ENCODE measurements at places on chromosomes 4 and X.

- no peak for DNase-seq
Measured at GRCh38 chrX:721354-721753, 90.8 kb downstream of the SHOX start.

- DNase-seq, result no peak
Measured at GRCh38 chr4:154983714-154984113, 202.6 kb downstream of the RBM46 start.

GRCh38 chr4:174930895-174931294 is 12.7 kb downstream of the ADAM29 start:
- DNase-seq, result no peak

- no peak for DNase-seq
Measured at GRCh38 chr4:71187404-71188155, 151.2 kb upstream of the SLC4A4 start.

GRCh38 chrX:2374086-2374485 is 126.7 kb downstream of the DHRSX start:
- DNase-seq, result no peak

GRCh38 chrX:39556056-39556455 is 541.7 kb downstream of the BCOR start:
- no peak for DNase-seq

DNA sequence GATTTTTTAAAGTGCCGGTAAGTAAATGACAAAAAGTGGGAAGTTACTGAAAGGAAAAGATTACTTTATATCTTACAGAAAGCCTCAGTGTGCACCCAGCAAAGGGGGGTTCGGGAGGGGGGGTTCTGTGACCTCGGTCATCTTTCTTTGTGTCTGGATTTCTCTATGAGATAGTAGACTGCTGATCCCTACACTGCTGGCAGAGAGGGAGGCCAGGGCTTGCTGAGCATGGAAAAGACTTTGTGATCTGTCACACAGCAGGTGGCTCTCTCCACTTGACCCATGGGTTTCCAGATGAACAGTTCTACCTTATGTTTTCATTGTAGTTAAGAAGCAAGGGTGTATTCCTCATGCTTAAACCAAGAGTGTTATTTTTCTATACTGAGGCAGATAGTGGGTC is 475.6 kb downstream of the PCDH10 start:
- DNase-seq, result no peak

DNA sequence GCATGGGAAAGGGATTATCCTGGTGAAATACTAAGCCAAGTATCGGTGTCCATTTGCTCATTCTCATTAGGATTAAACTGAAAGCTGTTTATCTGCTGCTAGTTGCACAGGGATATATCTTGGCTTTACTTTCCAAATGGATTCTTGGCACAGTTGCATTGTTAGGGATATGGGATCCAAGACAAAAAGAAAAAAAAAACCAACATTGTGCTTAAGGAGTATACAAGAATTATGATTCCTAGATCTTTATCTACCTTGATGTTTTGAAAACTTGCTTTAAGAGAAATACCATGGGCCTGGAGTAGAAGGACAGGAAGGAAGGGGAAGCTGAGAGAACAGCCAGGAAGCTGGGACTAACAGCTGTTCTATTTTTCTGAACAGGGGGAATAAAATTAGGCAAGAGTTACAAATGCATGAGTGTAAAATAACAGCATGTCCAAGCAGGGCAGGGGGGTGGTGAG is 107.6 kb downstream of the ATXN3L start:
- no peak for DNase-seq

- DNase-seq, result no peak
Measured at GRCh38 chr4:24476282-24476681, 108.1 kb downstream of the DHX15 start.

- DNase-seq, result no peak
Measured at GRCh38 chr4:76726631-76727030, 171.3 kb downstream of the SOWAHB start.

- no peak for DNase-seq
Measured at GRCh38 chr4:7826176-7826908, 113.3 kb downstream of the AFAP1 start.

GRCh38 chr4:17934286-17934685 is 87.3 kb downstream of the LCORL start:
- DNase-seq, result no peak

GRCh38 chr4:88283661-88284438 is 511 bp downstream of the PPM1K start:
- DNase-seq, result no peak

DNA sequence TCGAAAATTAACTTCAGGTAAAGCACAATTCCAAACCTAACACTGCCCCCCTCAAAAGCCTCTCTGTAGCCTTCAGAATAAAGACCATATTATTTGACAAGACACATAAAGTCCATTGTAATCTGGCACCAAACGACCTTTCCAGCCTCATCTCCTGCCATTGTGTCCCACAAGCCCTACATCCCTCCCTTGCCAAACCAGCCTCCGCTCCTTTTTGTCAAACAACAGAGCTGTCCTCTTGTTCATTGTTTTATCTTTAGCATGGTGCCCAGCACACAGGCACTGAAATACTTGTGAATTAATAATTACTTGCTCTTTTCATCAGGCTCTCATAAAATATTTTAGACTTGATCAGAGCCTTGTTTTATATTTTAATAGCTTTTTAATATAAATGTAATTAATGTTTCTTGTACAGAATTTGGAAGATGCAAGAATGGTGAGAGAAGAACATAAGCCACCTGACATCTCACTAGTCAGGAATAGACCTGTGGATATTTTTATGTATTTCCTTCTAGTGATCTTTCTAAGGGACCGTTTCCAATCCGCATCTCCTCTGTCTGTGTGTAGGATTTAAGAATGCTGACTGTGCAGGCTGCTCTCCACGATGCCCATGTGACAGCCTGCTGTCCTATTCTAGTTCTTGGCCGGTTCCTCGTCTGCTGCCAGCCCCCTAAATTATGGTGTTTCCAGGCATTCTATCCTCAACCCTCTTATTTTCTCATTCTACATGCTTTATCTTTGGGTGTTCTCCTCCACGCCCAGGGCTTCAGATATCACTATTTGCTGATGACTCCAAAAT is 3.0 kb upstream of the IRF2 start:
- DNase-seq, result no peak

DNA sequence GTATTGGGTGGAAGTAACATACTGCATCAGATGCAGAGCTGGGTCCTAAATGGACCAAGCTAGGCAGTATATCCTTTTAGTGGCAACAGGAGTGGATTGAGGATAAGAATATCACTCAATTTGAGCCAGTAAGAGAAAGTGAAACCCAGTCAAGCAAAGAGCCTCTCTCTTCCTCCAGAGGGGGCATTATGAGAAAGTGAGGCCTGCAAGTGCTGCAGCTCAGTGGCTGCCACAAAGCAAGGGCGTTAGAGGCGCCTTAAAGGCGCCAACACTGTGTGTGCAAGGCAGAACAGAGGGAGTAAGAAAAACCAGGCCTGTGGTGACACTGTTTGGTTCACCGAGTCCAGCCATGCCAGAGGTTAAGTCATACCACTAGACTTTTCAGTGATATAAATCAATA is 17.5 kb downstream of the STX18 start:
- DNase-seq, result no peak
